CD4-positive, alpha-beta T cell treated with Interleukin-6 for 4 hours (primary cell): ENCODE measurements at places on chromosomes 1 and 21.

DNA sequence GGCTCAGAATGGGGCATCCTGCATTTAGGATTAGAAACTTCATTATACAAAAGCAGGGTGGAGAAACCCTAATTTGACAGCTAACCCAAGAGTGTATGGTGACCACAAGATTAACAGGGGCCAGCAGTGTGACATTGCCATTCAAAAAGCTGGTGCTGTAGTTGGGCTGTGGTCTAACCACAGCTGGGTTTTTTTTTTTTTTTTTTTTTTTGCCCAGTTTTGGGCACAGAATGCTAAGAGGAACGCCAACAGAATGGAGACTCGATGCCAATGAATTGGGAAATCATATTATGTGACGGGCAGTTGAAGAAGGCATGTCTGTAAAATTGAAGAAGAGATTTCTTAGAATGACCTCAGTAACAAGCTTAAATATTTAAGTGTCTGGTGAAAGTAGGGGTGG, 58.4 kb downstream of the NFIA start:
- no peak for DNase-seq

DNA sequence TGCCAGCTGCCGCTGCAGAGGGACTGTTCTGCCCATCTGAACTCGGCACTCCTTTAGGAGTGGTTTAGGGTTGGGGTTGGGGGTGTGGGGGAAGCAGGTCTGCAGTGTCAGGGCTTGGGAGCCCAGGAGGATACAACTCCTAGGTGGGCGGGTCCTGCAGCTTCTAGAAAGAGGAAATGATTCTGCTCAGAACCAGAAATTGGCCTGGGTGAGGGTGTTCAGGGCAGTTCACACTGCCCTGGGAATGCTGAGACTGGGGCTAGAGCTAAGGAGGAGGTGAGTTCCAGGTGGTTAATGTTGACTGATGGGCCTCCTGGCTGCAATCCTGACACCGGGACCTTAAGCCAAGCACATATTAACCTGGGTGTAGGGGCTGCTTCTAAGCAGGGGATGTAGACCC, 4.8 kb upstream of the SLC26A9 start:
- no peak for DNase-seq

GRCh38 chr1:226309398-226310244, 657 bp upstream of the LIN9 start:
- no peak for DNase-seq

GRCh38 chr1:95115708-95116137, 1.4 kb upstream of the TLCD4 start:
- DNase-seq: no peak

DNA sequence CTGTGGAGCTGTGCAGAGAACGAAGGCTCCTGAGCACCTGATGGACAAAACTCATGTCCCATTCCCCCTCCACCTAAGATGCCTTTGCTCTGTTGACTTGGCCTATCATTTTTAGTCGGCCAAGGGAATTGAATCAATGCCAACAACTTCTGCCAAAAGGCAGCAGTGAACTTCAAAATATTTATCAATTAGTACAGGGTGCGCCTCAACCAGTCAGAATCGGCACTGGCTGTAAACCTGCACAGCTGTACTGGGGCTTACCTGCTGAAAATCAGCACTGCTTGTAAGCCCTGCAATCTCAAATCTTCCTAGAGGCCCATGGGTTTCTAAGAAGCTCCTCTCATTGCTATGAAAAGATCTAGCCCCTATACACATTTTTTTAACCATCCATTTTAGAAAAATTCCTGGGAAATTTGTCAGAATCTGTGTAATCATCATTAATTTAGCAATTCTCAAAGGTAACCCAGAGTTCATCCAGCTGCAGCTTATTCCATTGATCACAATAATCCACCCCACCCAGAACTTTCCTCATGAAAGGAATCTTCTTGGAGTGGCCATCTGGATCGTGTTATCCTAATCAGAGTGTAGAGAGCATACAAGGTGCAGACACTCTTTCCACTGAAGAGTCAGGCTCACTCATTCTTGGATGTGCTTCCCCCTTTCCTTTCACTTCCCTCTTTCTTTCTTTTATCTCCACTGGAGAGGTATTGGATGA, 40.2 kb downstream of the ADAMTS1 start:
- no peak for DNase-seq

DNA sequence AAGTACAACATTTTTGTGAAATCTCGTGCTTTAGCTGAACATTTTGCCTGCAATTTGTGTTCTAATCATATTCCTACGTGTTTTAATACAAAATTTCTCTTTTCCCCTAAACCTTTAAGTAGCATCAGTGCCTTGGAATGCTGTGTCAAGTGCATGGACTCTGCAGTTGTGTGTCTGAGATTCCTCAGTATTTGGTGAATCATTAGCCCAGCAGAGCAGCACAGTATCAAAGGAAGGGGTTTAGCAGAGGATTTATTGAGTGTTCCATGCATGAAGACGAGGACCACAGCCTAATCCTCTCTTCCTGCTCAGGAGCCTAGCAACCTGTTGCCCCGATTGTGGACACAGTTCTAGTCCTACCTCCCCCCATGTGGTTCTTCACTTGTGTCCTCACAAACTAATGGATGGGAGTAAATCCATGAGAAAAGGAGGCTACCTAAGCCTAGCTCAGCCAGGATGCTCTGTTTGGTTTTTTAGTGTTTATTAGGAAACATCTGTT, 29.3 kb upstream of the PCP4 start:
- DNase-seq: no peak

DNA sequence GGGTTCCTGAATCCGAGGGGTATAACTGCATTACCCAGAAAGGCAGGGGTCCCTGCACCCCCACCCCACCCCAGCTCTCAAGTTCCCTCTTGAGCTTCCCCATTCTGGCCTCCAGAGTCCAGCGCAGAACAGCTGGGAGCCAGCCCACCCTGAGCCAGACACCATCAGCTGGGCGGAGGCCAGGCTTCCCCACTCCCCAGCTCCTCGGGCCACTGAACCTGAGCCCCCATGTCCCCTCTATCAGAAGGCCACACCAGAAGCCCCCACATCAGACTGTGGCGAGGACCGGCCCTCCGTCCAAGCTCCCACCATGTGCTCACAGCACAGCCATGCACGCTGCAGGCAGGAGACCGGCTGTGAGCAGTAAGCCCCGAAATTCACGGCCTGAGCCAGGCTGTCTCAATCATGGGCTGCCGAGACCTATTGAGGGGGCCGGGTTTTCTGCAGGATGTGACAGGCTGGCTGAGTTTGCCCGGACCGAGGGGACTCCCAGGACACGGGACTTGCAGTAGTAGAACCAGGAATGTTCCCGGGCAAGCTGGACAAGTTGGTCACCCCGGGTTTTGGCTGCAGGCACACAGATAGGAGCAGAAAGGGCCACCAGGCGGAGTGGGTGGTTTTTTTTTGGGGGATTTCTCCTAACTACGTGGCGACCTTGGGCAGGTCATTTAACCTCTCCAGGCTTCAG, 25.5 kb upstream of the TNFRSF1B start:
- no peak for DNase-seq

DNA sequence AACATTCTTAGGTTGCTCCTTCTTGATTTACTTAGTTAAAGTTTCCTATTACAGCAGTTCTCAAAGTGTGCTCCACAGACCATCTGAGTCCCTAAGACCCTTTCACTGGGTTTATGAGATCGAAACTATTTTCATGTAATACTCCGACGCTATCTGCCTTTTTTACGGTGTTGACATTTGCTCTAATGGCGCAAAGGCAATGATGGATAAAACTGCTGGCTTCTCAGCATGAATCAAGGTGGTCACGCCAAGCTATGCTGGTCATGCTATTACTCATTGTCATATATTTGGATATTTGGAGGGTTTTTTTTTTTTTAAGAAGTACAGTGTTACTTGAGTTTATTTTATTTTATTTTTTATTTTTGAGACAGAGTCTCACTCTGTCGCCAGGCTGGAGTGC, 235.1 kb downstream of the KIF26B start:
- no peak for DNase-seq

GRCh38 chr1:79929356-79929755, 922.8 kb upstream of the ADGRL4 start:
- DNase-seq: no peak

- DNase-seq: no peak
Observed at GRCh38 chr1:21530368-21531016, 21.3 kb downstream of the ALPL start.

DNA sequence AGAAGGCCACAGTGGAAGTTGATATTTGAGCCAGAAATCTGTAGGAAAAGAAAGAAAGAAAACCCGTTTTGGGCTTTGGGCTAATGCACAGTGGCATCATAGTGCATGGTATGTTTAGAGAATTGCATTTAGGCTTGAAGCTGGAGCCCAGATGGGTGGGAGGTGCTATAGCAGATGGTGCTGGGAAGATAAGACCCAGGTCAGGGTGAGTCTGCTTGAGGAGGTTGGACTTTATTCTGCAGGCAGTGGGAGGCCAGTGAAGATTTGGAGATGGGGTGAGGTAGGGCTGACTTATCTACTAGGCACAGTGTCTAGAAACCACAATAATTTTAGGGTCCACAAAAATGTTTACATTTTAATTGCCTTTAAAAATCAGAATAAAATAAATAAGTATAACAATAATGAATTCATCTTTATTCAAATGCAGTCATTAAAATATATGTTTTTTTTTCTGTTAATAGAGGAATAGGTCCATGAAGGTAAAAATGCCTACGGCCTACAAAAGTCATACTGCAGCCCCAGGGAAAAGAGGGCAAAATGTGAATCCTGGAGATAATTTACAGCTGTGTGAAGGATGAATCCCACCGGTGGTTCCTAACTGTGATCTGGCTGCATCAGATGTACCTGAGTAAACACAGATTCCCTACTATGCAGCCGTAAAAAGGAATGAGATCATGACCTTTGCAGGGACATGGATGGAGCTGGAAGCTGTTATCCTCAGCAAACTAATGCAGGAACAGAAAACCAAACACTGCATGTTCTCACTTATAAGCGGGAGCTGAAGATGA, 8.7 kb downstream of the DNAJC6 start:
- DNase-seq: no peak

DNA sequence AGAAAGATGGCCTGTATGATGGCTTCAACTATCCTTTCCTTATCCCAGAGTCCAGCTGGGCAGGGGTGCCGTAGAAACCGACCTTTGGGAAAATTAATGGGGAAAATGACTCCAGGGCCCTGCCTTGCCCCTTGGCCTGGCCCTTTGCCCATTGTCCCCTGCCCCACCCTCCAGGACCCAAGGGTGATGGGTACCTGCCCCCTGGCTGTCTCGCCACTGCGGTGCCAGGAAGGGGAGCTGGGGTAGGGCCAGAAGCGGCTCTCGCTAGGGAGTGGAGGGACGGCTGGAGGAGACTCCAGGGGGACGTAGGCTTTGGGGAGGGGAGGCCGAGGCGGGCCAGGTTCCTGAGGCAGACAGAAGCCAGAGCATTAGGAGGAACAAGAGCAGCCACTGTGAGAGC, 29.1 kb upstream of the GOLT1A start:
- no peak for DNase-seq

- DNase-seq: no peak
Observed at GRCh38 chr1:213464786-213465460, 413.9 kb downstream of the RPS6KC1 start.

DNA sequence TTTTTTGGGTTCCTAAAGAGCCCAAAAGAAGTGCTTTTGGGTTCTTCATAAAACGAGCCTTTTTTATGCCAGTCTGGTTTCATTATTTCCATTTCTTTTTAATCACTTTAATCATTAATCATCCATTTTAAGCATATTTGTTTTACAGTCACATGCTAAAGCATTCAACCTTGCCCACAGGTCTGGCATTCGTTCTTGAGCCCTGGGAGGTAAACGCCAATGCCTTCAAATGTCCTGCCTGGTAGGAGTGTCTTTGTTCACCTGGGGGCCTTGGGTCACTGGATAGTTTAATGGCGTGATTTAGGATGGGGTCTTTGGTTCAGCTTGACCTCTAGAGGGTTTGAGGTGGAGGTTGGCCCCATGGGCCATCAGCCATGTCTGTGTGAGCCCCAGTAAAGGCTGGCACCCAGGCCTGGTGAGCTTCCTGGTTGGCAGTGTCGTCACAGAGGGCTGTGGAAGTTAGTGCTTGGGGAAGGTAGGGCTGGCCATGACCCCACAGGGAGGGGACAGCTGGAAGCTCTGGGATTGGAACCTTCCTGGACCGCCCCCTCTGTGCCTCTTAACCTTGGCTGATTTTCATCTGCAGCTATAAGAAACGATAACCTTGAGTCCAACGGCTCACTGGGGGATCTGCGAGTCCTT, 20.2 kb downstream of the C1orf174 start:
- no peak for DNase-seq

- no peak for DNase-seq
Observed at GRCh38 chr1:176338877-176339276, 124.1 kb upstream of the PAPPA2 start.

GRCh38 chr1:4317207-4317606, 337.2 kb upstream of the AJAP1 start:
- no peak for DNase-seq

DNA sequence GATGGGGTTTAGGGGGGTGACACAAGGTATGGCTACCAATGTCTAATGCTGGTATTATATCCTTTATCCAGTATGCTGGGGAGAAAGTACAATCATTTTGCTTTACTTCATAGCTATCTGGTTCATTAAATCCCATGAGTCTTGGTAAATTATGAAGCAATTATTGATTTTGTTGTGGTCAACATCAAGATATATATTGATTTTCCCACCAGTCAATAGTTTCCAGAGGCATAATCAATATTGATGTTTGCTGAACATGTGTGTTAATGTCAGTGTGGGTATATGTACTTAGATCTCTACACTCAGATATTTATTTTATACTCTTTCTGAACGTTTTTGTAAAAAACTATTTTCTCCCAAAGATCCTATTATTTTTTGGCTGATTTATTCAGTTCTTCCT, 155.5 kb downstream of the BACH1 start:
- DNase-seq: no peak

DNA sequence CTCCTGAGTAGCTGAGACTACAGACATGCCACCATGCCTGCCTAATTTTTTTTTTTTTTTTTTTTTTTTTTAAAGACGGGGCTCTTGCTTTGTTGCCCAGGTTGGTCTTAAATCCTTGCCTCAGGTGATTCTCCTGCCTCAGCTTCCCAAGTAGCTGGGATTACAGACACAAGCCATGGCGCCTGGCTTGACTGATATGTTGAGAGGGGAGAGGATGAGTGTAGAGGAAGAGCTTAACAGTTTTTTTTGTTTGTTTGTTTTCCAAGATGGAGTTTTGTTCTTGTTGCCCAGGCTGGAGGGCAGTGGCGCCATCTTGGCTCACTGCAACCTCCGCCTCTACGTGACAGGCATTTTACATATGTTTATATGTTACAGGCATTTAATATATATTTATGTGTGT, 2.5 kb downstream of the SRP9 start:
- no peak for DNase-seq

- no peak for DNase-seq
Observed at GRCh38 chr21:38760017-38760761, 45.5 kb upstream of the ETS2 start.

GRCh38 chr21:36860736-36861594, 105.5 kb downstream of the HLCS start:
- DNase-seq: no peak

- no peak for DNase-seq
Observed at GRCh38 chr1:210689826-210690225, 361.1 kb downstream of the HHAT start.

- DNase-seq: no peak
Observed at GRCh38 chr1:68221001-68221979, 11.0 kb downstream of the WLS start.

GRCh38 chr1:101112051-101112780, 86.6 kb upstream of the DPH5 start:
- DNase-seq: peak; percentile 83
